ENCODE measurements at places on chromosomes 7 and 10.

- DNase-seq: no peak
Measured at GRCh38 chr7:532379-533143, 12.9 kb upstream of the PDGFA start.

DNA sequence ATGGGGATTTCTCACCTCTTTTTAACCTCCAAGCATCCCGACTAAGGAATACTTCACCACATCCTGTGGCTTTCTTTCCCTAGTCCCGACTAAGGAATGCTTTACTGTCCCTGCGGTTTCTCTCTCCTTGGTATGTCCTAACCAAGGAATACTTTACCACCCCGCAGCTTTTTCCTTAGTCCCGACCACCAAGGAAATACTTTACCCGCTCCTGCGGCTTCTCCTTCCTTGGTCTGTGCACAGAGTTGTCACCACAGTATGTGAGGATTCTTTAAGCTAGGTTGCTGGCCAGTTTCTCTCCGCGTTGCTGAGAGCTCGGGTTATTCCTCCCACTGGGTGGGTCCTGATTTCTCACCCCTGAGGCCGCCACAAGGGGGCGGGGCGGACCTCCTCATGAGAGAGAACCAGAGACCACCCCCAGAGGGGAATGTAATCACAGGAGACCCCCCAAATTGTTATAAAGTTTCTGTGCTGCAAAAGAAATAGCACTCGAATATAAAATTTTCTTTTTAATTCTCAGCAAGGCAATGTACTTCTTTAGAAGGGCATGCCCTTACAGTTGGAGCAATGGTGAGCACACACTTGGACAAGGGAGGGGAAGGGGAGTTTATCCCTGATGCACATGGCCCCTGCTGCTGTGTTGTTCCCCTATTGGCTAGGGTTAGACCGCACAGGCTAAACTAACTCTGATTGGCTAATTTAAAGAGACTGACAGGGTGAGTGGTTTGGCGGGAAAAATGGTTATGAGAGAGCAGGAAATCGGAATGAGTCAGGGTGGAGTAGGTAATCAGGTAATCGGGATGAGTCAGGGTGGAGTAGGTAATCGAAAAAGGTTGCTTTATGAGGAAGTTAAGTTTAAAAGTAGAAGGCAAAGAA is 12.8 kb downstream of the SUGCT start:
- DNase-seq: no peak

DNA sequence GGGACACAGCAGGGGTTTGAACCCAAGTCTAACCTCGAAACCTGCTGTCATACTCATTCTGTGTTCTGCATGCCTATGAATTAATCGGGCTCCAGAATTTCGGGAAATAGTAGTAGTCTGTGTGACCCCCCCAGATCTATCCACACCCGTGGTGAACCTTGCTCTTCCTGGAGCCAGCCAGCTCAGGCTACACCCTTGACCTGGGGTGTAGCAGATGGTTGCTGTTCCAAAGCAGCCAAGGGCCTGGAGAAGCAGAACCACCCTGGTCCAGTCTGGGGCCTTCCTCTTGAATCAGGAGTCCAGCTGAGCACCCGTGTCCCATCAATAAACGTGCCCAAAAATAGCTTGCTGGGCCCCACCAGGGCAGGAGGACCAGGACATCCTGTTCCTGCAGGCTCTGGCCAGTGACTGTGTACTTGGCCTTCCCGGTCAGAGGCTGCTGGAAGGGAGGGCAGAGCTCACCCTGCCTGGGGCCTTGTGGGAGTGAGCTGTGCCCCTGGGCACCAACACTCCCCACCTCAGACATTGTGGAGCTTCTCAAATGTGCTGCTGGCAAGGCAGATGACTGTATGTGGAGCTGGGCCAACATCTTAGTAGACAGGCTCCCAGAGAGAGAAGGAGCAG is 101.2 kb upstream of the ZNF716 start:
- no peak for DNase-seq

GRCh38 chr7:109842386-109842785 is 1248.5 kb upstream of the LRRN3 start:
- no peak for DNase-seq

DNA sequence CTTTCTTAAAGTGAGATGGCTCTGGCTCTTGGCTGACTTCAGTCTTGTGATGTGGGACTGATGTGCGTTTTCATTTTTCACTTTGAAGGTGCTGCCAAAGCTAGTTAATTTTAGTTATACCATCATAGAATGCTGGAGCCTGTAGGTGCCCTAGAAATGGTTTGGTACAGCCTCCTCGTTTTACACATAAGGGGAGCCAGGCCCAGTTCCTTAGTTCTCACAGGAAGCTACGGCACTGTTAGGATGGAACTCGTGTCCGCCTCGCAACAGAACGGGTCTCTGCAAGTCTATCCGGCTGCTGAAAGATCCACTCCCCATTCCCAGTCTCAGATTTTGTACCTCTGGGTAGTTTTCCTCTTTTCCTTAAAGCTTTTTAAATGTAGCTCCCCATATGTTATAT is 173.2 kb upstream of the PRPS1L1 start:
- no peak for DNase-seq

- DNase-seq: no peak
Measured at GRCh38 chr7:138029941-138030340, 28.1 kb upstream of the CREB3L2 start.

DNA sequence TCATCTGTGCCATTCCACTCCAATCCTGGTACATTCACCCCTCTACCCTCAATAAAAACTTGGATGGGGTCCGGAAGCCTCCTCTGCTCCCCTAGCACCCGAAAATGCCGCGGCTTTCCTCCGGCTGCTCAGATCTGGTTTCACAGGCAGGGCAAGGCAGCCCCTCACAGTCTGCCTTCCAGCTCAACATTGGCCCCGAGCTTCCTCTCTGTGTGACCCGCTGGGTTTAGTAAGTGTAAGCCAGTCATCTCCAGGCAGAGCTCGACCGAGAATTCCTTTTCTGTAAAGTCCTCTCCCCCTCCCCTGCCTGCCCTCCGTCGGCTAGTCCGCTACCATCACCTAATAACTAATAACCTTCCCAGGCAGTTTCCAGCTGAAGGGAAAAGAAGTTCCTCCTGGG is 3.4 kb downstream of the INHBA start:
- DNase-seq: peak; percentile 26

GRCh38 chr7:33781796-33782195 is 123.5 kb upstream of the BMPER start:
- no peak for DNase-seq

DNA sequence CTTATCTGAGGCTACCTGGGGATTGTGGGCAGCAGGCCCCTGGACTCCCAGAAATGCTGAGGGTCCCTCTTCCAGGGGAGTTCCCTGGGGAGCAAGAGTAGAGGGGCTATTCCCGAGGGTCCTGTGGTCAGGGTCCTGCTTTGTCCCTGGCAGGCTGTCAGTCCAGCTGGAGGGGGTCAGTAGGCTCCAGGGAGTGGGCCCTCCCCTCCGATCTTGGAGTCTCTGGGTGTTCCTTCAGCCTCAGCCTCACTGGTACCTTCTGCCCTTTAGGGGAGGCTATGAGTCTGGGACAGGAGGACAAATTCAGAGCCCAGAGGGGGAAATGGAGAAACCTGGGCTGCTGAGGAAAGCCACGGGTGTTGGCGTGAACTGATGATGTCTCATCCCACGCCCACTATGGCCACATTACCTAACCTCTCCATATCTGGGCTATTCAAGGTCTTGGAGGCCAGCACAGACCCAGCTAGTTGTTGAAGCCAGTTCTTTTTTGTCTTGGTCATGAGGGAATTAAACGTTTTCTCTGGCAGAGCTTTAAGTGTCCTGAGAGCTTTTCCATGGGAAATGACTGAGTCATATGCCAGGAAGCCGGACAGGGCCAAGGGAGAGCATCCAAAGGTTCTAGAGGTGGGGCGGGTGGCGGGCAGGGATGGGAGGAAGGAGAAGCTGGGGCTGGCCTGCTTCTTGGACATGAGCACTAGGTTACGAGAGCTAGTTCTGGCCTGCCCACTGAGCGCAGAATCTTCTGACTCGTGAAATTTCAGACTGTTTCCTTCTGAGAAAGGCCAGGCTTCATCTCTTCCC is 6.2 kb downstream of the CALHM2 start:
- peak; percentile 6 for DNase-seq

DNA sequence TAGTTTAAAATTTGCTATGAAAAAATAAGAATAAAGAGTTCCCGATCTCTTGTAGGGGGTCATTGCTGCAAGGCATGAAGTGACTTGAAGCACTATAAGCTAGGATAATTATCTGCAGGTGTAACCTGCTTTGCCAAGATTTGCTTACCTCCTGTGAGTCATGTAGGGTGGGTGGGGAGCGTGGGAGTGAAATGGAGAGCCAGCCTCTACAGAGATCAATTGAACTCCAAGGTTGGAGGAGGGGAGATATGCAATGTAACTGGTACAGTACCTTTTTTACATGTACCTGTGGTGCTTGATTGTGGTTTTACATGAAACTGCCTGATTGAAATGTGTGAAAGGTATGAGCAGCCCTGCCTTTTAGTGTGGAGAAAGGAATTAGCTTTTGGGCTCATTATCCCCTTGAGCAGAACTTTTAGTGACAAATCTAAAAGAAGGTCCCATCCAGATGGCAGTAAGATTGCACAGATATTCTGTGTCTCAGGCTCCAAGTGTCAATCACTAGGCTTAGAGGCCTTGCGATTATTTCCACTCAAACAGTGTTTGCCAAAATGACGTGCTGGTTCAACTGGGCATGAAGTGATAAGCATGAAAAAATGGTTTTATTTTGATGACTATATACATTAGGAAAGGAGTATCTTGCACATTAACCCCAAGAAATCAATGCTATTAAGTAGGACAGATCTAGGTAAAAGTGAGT is 138.6 kb upstream of the GRB10 start:
- DNase-seq: no peak

GRCh38 chr7:96236198-96237039 is 85.5 kb downstream of the SLC25A13 start:
- DNase-seq: no peak

- DNase-seq: peak; percentile 80
Measured at GRCh38 chr7:32846630-32847225, 44.8 kb downstream of the KBTBD2 start.

Data from midbrain (tissue), 1 donor.